ENCODE measurements at places on chromosomes 4 and X. TPM values are rescaled to one million over a fixed set of nuclear protein-coding genes. Genes with fewer than 3 reads are reported as not detected.

- DNase-seq = no peak
Observed at GRCh38 chr4:121182296-121182695, 18.2 kb upstream of the TNIP3 start.

- no peak for DNase-seq
Observed at GRCh38 chrX:18895189-18895951, 88.5 kb downstream of the PHKA2 start.

DNA sequence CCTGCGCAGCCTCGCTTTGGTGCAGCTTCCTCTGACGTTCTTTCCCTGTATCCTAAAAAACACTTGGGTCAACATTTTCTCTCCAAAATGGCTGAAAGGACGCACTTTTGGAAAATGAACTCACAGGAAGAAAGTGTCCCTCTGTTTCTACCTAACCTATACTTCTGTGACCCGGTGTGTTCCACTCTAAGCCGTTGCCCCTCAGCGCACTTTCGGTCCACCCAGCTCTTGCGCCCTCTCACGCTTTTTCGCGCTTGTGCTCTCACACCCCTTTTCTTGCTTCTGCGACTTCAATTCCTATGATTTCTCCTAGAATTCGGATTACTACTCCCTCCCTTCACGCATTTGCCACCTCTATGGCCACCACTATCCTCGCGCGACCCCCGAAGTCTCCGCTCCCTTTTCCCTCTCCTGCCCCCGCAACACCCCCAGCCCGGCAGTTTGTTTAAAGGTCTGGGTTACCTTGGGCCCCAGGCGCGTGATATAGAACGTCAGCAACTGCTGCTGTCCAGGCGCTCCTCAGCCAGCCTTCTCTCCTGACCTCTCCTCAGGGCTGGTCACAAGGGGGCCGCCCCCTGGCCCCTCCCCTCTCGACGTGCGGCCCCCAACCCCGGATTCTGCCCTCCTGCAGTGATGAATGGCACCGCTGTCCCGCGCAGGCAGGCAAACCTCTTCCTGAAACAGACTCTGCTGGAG is at the start of gene USP51:
TSS of gene USP51 (minus strand) at position 535 of the 696 bp plus-strand sequence. CDS start 909 bp downstream, outside the sequence.
- peak; percentile 89 for DNase-seq

- DNase-seq = no peak
Observed at GRCh38 chr4:150909116-150909515, 106.0 kb downstream of the LRBA start.

- DNase-seq = no peak
Observed at GRCh38 chrX:49101629-49101984, 21.9 kb upstream of the WDR45 start.

DNA sequence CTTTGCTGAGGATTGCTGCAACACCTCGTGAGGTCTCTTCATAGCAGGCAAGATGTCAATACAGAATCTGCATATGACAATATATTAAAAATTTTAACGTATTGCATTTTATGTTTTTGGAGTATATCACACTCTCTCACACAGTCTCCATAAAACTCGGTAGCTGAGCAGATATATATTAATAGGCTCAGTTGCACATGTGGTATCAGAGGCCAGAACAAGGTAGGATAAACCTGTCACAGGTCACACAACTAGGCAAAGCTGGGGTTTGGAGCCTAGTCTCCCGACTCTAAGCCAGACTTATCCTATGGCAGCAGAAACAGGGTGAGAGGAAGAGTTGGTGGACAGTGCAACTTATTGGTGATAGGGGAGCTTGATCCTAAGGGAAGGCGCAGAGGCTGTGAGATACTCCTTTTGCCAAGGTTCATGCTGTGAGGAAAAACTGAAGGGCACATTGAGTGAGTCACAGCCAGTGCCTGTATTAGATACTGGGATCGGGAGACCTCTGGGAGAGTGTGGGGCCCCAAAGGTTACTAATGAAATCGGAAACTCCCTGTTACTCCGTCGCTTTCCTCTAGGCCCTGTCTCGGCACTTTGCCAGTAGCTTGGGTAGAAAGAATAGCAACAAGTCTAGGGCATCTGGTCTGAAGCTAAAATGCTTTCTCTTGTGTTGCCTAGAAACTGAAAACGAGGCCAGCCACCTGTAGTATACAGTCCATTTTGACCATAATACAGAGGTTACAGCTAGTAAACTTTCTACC is 195.7 kb downstream of the ARHGAP10 start:
- no peak for DNase-seq

DNA sequence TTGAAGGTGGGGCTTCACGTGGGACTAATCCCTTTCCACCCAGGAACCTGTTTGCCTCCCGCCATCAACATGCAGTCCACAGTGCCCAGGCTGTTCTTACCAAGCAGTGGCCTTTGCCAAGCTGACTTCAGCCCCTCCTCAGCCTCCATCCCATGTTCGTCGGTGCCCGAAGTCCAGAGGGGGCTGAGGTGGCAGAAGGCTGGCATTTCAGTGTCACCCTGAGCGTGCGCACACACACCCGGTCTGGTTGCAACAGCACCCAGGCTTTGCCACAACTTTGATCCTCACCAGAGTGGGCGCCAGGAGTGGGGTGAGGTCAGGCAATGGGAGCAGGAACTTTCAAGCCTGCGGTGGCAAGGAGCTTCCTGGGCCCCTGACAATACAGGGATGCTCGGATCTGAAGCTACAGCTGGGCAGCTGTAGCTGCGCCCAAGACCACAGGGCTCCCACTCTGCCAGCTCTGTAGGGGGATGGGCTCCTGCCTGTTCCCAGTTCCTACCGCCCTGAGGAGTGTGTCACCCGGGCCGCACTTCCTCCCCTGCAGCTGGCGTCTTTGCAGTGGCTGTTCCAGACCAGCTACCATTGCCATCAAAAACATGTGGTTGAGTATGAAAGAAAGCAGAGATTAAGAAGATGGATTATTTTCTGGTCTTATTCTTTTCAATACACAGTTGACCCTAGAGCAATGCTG is 428.0 kb downstream of the EPHA5 start:
- no peak for DNase-seq

- no peak for DNase-seq
Observed at GRCh38 chrX:15497865-15498264, 2.7 kb upstream of the BMX start.

DNA sequence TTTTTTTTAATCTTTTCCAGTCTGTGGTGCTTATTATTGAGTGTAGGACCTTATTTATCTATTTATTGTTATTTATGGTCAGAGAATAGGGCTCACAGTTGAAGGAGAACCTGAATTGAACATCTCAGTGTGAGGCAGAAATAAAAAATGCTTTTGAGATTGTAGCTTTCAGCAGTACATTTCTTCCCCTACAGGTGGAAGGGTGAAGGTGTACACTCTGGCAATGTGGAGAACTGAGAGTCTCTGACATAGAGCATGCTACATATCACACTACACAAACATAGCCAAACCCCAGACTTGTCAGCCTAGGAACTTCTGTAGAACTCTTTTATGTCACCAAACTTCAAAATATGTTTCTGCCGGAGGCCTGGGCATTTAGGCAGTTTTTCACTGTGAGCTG is 140.2 kb downstream of the STIM2 start:
- DNase-seq = no peak

DNA sequence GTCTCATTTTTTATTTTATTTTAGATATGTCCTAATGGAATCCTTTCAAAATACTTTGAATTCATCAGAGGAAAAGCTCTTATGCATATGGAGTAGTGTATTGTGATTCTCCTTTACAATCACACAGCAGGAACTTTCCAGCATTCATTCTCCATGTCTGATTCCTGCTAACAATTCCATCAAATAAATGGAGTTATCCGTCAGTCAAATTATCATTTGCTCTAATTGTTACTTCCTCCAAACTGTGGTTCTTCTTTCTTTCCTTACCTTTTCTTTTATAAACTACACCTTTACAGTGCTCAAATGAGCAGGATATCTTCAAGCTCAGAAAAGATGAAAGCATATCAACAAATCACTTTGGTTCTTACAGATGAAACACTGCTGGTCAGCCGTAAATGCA is 80.4 kb downstream of the EPHA5 start:
- no peak for DNase-seq

DNA sequence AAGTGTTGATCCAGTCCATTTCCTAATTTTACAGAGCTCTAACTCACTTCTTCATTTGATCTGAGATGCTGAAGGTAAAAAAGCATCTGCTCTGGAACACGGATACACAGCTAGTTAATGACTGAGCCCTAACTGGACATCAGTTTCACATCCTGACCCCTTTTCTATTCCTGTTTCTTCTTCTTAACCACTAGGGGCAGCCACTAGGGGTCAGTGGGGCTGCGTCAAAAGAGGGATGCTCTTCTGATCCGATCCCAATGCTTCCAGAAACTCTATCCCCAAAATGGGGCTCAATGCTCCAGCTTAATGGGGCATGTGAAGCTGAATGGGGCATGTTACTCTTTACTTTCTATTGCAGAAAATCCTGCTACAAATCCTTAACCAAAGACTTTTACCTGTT is 33.4 kb upstream of the PHKA2 start:
- DNase-seq = no peak

- peak; percentile 86 for DNase-seq
Observed at GRCh38 chr4:41661442-41662076, 87.0 kb downstream of the PHOX2B start.

GRCh38 chr4:72489267-72489666 is 79.8 kb downstream of the ADAMTS3 start:
- no peak for DNase-seq

DNA sequence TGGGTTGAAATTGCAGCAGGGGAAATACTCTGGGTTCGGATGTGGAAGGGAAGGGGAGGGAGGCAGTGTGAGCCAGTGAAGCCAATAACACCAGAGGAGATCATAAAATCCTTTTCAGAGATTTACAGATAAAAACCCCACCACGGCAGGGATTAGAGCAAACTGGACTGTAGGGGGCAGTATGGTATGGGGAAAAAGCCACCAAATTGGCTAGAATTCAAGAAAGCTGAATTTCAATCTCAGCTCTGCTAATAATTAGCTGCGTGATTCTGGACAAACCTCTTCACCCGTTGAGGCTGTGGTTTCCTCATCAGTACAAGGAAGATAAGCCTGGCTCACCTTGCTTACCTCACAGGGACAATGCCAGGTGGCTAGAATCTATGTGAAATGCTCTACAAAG is 108.1 kb downstream of the ATG4A start:
- no peak for DNase-seq

DNA sequence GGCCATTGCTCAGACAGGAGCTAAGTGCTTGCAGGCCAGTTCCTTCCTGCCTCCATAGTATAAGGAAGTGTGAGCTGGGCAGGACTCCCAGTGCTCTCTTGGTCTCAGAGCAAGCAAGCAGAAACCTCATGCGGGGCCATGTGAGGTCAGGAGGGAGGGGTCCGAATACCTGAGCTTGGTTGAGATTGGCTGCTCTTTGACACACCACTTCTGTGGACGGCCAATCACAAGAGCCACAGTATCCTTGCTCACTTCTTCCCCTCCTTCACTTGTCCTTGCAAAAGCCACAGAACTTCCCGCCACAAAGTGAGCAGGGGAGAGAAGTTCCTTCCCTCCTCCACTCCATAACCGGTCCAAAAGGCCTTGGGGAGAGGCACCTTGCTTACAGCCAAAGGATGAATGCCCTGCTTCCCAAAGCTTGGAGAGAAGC is 56.7 kb downstream of the PRPS1 start:
- peak; percentile 93 for DNase-seq

DNA sequence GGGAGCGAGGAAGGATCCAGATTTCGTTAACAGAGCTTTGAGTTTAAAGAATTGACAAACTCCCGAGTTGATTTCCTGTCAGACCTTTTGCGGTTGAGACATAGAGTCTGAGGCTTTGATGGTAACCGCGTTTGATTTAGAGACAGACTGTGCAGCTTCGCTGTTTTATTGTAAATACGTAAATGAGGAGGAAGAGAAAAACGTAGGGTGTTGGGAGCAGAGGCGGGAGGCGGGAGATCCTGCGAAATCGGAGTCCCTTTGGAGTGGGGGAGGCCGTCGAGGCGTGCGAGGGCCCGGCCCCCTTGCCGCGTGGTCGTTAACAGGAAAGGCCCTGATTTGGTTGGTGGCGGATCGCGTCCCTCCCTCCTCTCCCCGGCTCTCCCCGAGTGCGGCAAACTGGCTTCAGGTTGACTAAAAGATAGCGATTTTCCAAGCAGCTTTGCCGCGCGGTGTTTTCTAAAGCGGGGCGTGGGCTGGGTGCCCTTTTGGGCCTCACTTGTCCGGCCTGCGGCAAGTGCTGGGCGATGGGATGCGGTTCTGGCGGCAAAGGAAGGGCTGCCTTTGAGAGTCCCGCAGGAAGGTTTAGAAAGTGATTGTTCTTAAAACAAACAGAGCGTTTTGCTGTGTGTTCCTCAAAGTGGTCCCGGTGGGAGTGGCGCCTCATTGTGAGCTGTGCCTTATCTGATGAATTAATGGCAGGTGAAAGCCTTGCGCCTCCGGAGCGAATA is 857 bp downstream of the SCML1 start:
- no peak for DNase-seq

DNA sequence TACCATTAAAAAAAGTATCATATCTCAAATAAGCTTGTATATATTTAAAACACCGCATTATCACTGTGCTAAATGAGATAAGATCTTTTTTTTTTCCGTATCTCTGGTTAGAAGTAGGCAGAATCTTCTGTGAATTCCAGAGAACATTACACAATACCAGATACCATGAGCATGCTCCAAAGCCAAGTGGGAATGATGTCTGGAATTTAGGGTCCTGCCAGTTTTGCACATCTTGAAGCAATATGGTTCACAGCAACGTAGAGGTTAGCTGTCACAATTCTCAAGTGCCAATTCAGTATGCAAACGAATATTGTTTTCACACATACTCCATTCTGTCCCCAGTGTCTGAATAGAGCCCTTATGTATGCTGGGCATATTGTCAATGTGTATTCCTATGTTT is 127.5 kb upstream of the NEIL3 start:
- no peak for DNase-seq

Gene EMD
- 60.8 TPM for total RNA-seq

Gene DACH2
- total RNA-seq = not detected

Gene SRPK3
- total RNA-seq = 0.52 TPM

Gene DCLK2
- total RNA-seq = 22.5 TPM

Gene GAGE12D
- not detected for total RNA-seq

Gene GUCY1A1
- 73.7 TPM for total RNA-seq

Gene CXCL3
- not detected for total RNA-seq

Gene BRS3
- total RNA-seq = not detected

Gene PABPC4L
- 1.5 TPM for total RNA-seq

Gene TNMD
- total RNA-seq = not detected

Gene IL2RG
- total RNA-seq = 1.1 TPM

Gene NAA11
- not detected for total RNA-seq

Gene MSANTD1
- total RNA-seq = 0.83 TPM

Gene KLHL13
- total RNA-seq = 14.0 TPM

Gene HSD17B13
- total RNA-seq = 0.45 TPM

All from esophagus muscularis mucosa (tissue), 4 donors.